ENCODE measurements at places on chromosomes 2 and 18.

DNA sequence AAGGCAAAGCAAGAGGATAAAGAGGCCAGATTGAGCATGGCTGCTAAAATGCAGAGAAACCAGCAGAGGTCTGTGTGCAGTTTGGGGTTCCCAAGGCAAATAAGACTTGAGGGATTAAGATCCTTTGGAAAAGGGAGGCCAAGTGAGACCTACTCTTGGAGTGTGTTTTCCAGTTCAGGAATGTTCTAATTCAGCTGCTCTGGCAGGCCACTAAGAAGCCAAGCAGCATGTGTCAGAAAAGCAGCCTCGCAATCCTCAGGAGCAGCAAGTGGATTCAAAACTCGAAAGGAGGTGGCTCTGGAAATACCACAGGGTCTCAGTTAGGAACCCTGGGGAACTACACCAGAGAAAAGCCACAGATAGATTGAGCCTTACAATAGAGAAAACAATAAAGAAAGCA lies 569.2 kb downstream of the METTL4 start:
- DNase-seq, result no peak

- DNase-seq, result peak; percentile 51
Measured at GRCh38 chr2:64945973-64946768, 43.0 kb upstream of the SLC1A4 start.

DNA sequence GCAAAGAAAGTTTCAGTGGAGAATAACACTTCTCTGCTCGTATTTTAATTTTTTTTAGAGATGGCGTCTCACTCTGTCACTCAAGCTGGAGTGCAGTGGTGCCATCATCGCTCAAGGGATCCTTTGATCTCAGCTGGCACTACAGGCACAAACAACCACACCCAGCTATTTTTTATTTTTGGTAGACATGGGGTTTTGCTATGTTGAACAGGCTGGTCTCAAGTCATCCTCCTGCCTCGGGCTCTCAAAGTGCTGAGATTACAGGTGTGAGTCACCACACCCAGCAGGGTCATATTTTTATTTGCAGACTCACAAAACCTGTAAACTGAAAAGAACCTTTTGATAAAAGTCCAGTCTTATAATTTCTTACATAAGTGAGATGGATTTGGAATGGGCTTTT lies 2.6 kb downstream of the TRAK2 start:
- DNase-seq, result peak; percentile 30

- no peak for DNase-seq
Measured at GRCh38 chr2:230592775-230593174, 119.9 kb upstream of the CAB39 start.

DNA sequence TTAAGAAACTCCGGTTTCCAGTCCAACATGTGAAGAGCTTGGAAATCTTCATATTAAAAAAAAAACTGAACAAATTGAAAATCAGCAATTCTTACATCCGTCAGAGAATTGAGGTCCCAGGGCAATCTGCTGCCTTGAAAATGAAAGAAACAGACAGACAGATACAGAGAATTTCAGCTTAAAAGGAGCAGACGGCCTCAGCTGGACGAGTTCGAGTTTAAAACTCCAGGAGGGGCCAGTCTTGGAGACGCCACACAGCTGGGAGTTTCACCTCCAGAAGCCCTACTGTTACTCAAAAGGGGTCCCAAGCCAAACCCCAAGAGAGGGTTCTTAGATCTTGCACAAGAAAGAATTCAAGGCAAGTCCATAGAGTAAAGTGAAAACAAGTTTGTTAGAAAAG lies 226.5 kb upstream of the ARL4C start:
- no peak for DNase-seq

DNA sequence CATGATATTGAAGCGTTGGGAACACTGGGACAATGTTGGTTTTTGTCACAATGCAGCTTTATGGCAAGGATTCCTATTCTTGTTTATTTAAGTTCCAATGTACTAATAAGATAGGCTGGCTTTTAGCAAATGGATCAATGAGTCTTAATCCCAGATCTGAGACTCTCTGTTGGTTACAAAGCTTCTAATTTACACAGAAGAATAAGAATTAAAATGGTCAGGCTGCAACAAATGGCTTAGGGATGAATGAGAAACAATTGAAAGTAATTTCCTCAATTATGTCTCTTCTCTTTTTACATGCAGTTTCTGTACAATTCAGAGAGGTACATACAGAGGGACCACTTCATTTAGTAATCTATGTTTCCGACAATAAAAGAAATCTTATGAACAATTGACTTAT lies 640.4 kb downstream of the NRXN1 start:
- no peak for DNase-seq

DNA sequence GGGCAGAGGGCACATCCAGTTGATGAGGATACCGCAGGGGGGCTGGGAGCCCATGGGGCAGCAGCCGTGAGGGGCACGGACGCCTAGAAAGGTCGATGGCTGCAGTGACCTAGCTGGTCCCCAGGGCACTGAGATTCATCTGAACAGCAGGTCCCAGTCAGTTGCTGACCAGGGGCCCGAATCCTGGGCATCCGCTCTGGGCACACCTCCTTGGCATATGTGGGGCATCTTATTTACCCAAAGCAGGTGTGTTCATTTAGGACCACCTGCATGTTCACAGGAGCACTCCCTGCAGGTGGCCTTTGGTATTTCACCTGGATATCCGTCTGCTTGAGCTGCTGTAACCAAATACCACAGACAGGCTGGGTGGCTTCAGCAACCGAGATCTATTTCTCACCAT lies 72.0 kb upstream of the ODC1 start:
- DNase-seq, result no peak

DNA sequence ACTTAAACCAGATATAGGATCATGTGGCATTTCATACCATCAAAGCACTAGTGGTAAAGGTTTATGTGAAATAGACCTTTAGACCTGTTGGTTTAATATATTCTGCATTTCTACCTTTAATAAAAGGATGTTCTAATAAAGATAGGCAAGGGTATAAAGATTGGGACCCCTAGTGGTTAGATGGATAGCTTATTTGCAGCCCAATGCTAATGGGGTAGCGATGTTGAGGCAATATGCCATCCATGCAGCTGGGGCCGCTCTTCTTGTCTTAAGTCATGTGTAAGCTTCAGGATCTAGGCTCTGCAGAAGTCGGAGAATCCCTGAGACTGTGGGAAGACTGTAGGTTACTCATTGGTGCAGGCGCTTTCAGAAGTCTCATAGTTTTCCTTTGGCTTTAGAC lies 114.9 kb downstream of the ICOS start:
- no peak for DNase-seq

DNA sequence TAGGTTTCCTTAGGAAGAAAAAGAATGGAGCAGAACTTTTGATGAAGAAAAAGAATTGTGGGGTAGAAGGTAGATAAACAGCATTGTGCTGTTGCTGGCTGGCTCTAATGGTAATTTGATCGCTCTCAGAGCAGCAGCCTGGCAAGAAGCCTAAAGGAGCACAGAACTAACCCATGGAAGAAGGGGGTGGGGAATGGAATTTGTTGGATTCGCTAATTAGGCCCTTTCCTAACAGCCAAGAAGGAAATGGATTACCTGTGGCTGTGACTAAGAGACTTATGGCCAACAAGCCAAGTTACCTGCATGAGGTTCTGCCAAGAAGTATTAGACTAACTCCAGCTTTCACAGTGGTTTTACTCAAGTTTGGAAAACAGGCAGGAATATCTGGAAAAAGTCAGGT lies 210.6 kb downstream of the IKZF2 start:
- DNase-seq, result no peak

DNA sequence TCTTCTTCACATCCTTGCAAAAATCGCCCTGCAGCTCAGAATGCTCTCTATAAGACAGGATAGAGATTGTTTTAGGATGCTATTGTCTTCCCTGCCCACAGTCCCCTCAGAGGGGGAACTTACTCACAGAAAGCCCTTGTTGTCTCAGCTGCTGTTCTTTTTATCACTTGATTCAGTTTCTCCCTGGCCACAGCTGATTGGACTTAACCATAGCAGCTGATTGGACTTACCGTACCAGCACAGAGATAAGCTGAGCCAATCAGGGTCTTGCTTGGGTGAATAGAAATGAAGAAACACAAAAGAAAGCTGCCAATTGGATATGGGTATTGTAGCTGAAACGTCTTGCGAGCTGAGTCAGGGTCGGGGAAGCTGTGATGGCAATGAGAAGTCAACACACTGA lies 194.2 kb upstream of the MEX3C start:
- DNase-seq, result no peak

DNA sequence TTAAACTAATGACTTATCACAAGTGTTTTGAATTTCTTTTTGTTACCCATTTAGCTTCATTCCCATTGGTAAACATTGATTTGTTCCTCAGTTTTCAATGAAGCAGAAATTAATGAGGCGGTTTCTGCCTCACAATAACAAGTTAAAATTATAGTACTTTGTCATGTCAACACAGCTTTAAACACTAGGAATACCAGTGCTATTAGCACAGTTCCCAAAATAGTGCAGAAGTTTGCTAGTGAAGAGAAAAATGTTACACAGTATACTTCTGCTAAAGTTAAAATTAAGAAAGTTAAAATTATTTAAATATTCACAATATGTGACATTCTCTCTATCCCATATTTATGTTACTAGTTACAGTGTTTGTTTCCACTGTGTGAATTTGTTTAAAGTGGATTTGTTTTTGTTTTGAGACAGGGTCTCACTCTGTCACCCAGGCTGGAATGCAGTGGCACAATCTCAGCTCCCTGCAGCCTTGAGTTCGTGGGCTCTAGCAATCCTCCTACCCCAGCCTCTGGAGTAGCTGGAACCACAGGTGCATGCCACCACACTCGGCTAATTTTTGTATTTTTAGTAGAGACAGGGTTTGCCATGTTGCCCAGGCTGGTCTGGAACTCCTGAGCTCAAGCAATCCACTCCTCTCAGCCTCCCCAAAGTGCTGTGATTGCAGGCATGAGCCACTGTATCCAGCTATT lies 3.8 kb upstream of the CHN1 start:
- no peak for DNase-seq

DNA sequence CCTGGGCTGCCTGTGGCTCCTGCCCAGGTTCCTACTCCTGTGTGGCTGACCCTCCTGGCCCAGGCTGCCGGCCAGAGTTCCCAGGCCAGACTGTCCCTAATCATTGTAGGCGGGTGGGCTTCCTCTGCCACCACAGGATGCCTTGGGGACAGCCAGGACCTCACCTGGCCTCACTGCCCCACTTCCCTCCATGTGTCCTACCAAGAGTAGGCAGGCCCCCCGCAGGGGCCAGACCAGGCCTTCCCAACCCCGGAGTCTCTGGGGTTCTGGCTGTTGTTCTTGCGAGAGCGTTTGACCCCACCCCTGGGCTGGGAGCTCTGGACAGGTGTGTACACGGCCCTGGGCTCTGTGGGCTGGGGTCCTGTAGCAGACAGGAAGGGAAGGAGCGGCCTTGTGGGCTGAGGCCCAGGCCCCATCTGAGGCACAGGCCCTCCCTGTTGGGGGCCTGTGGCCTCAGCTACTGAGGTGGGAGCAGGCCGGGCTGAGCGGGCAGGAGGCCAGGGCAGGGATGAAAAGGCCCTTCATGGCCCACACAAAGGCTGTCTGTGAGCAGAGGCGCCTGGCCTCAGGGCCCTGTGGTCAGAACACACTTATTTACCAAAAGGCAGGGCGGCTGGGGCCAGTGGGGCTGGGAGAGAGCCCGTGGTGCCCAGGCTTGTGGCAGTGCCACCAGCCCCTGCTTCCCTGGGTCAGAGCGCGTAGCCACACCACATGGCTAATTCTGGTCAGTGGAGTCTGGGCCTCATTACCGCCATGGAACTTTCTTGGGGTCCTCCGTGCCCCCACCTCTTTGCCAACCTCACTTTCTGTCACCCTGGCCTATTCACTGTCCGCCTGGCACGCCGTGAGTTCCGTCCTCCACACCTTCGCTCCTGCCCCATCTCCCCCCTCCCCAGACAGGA lies 2.0 kb downstream of the SNORC start:
- DNase-seq, result no peak

DNA sequence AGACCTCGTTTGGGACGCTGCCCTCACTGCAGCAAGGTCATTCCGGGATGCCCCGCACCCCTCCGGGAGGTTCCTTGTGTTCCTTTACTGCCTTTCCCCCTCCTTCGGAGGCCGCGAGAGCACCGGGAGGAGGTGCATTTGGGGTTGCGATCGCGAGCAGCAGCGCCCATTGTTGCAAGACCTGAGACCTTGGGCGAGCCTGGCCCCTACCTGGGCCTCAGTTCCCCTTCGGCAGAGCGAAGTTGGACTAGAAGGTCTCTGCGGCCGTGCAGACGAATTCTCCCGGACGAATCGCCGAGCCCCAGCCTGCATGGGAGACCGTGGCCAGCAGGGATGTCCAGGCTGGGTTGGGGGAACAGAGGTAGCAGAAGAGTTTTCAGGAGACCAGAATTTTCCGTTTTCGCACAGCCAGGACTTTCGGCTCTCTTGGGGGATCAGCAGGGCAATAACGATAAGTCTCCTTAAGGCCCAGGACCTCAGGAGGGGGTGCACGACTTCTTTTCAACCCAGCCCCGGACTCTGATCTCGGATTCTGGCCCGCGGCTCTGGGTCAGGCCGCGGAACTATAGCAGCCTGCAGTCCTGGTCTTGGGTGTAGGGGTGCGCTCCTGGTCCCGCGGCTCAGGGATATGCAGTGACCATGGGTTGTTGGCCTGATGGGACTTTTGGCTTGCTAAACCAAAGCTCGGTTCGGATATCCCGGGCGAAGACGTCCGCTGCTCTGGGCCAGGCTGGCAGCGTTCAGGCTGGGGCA lies 2.8 kb downstream of the GDF7 start:
- no peak for DNase-seq

DNA sequence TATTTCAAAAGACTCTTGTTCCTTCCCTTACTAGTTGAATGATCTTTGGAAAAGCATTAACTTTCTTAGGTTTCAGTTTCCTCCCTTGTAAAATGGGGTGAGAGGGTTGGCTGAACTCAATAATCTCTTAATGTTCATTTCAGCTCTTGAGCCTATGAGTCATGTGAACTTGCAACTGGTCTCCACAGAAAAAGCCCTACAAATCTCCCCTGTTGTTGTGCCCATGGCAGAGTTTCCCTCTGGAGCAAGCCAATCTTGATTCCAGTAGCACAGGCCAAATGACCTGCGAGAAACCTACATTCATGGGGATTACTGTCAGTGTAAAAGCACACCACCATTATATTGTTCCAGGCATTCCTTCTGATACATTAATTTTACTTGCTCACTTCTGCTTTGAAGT lies 388.9 kb downstream of the ALK start:
- no peak for DNase-seq

GRCh38 chr2:119697290-119698020 lies 18.5 kb downstream of the TMEM177 start:
- no peak for DNase-seq

DNA sequence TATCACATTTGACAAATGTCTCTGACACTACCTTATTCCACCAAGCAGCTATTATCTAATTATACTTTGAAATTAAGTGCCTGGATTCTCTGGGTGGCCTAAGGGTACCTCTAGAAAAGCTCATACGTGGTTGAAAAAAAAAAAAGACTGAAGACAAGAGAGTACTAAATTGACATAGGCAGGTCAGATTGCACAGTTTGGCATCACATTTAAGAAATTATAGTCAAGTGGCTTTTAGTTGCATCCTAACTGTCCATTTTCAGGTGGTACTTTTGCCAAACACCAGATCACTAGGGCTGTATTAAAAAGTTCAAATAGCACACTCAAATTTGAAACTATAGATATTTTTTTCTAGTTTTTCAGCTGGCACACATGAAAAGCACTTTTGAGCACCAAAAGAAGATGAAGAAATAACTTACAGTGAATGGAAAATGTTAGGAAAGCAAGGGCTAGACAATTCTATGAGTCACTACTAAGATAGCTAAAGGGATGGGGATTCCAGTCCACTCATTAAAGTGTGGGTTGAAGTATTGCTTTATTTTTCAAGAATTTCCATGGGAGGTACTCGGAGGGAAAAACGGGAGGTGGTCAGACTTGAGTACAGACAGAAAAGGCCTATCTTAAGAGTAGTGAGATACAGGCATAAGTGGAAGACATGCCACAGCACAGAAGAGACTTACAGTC lies 106.5 kb upstream of the COL5A2 start:
- no peak for DNase-seq
